ENCODE measurements at places on chromosomes 1 and 21. TPM values are rescaled to one million over a fixed set of nuclear protein-coding genes. Genes with fewer than 3 reads are reported as not detected.

The CBS gene
- 45.6 TPM for total RNA-seq

DNA sequence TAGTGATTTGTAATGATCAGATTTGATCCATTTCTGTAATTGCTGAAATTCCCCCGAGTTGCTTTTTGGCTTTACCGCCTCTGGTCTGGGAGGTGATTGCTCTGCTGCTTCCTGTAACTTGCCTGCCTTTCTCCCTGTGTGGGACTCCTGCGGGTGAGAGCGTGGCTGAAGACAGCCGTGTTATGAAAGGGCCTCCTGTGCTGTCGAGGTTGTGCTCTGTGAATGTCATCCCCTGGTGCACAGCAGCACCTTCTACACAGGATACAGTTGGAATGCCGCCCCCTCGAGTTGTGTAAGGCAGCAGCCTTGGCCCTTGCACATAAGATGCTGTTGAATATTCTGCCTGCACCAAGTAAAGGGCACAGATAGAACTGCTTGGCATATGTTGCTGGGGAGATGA lies 5.9 kb downstream of the SOD1 start:
- peak overlapping the region; percentile 55 for H3K4me3 ChIP-seq
- peak overlapping the region; percentile 35 for H3K27ac ChIP-seq
- H3K4me1 ChIP-seq, result peaks cover 72% of the 10 kb centered on the region

DNA sequence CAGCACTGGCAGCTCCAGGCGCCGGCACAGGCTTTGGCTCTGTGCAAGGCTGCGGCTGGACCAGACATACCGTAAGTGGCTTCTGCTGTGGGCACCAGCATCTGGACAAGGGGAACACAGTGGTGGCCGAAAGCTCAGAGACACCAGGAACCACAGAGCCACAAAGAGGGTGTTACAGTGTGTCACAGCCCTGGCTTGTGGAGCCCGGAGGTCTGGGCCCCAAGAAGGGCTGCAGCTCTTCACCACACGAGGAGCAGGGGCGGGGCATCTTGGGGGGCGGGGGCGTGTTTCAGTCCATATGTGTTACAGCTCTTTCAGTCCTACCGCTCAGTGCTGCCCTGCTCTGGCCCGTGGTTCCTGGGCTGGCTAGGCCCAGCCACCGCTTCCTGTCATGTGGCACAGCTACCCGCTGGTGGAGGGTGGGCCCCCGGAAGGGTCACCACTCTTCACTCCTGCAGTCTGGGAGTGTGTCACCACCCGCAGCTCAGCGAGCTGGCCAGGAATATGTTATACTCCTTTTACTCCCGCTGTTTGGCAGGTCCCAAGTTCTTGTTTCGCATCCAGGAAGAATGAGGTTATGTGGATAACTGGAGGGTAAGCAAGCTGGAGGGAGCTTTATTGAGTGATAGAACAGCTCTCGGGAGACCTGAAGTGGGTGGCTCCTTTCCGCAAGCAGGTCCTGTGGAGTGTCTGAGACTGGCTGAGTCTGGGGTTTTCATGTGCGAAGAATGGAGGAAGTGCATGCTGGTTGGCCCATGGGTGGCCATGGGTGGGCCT lies 3.3 kb upstream of the LSM10 start:
- peaks cover 5% of the 10 kb centered on the region for H3K27me3 ChIP-seq
- DNase-seq, result no peak
- H3K36me3 ChIP-seq, result peaks cover 2% of the 10 kb centered on the region
- peaks cover 19% of the 10 kb centered on the region for H3K4me1 ChIP-seq

- no peak overlapping the region for H3K27ac ChIP-seq
- no peak for DNase-seq
- no peaks in the 10 kb centered on the region for H3K4me1 ChIP-seq
- peaks cover 1% of the 10 kb centered on the region for H3K36me3 ChIP-seq
These were observed 30.5 kb downstream of the TBCE start for GRCh38 chr1:235397733-235398132.
